ENCODE measurements at places on chromosomes 6 and 20. TPM values are rescaled to one million over a fixed set of nuclear protein-coding genes. Genes with fewer than 3 reads are reported as not detected.

DNA sequence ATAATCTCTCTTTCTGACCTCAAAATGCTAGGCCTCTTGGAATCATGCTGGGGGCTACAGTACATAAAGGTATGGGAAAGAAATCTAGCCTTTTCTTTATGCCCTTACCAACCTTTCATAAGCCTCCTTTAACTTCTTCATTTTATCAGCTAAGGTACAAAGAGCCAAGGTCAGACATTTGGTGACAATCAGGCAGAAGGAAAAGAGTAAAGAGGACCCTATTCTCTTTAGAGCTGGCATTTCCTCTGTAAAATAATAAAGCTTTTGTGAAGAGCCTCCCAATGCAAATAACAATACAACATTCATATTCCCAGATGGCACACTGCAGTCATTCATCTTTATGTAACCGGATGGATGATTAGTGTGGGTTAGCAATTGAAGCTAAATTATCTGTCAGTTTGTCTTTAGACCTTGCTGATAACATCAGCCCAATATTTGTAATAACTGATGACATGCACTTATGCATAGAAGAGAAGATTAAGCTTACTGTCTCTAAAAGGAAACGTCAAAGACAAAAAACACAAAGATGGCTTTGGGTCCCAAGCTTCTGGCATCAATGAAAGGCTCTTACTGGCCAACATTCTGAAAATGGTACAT is 163.1 kb downstream of the IBTK start:
- DNase-seq: no peak

Gene RAD21L1
- polyA plus RNA-seq: not detected

- DNase-seq: no peak
These were observed at the start of gene LGSN for GRCh38 chr6:63319939-63320338. TSS of gene LGSN (minus strand) at chr6:63319983. CDS start at chr6:63319943, 40 bp downstream.

Gene MCHR2
- polyA plus RNA-seq: not detected
